ENCODE measurements at places on chromosomes 2 and 18. TPM values are rescaled to one million over a fixed set of nuclear protein-coding genes. Genes with fewer than 3 reads are reported as not detected.

Gene DYNAP
- polyA plus RNA-seq = not detected

Gene SULT1C2
- polyA plus RNA-seq = 4.9 TPM

Gene CXCR1
- not detected for polyA plus RNA-seq

Gene NEU4
- polyA plus RNA-seq = 0.65 TPM

Gene FTCDNL1
- 0.89 TPM for polyA plus RNA-seq

Gene PAX3
- polyA plus RNA-seq = not detected

Gene MLPH
- 52.0 TPM for polyA plus RNA-seq

DNA sequence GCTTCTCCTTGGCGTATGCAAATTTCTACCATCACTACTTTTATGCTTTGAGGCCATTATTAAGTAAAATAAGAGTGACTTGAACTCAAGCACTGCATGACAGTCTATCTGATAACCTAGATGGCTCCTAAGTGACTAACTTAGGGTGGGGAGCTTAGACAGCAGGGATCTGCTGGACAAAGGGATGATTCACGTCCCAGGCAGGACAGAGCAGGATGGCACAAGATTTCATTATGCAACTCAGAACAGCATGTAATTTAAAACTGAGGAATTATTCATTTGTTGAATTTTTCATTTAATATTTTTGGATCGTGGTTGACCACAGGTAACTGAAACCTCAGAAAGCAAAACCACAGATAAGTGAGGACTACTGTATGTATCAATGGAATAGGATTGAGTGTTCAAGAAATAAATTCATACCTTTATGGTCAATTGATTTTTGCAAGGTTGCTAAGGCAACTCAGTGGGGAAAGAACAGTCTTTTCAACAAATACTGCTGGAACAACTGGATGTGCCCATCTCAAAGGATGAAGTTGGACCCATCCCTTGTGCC, 115.3 kb downstream of the MBD2 start:
- DNase-seq = no peak
- H3K4me1 ChIP-seq = no peaks in the 10 kb centered on the region
- no peak overlapping the region for H3K27ac ChIP-seq
- H3K4me3 ChIP-seq = no peak overlapping the region
- H3K36me3 ChIP-seq = no peaks in the 10 kb centered on the region

- H3K27ac ChIP-seq = no peak overlapping the region
- DNase-seq = no peak
- no peak overlapping the region for H3K4me3 ChIP-seq
Observed at GRCh38 chr2:199718074-199718473, 132.9 kb downstream of the FTCDNL1 start.

DNA sequence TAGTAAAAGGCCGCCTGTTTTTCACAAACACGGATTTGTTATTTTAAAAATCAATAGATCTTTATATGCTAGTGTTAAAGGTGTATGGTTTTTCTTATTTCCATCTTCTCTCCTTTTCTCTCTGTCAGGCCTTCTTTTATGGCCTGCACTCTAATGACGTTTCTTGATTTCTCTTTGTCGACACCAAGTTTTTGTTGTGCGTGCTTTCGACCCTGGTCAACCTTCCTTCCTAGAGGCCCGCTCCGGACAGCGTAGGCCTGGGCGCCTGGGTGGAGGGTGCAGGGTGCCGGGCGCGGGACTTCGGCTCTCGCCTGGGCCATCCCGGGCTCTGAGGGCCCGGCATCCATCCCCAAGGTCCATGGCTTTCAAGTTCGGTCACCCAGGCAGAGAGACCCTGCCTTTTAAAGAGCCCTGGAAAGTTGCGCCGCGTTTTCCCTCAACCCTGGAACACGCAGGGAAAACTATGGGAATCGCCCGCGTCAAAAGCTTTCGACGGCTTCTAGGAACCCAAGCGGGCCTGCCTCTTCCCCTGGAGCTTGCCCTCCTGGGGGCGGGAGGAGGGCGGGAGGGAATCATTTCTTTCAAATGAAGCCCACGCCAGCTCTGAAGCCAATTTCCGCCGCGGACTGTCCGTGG, 4.1 kb upstream of the SATB2 start:
- H3K4me1 ChIP-seq = peaks cover 23% of the 10 kb centered on the region
- no peak overlapping the region for H3K27ac ChIP-seq
- H3K4me3 ChIP-seq = no peak overlapping the region
- peaks cover 80% of the 10 kb centered on the region for H3K27me3 ChIP-seq

- no peak for DNase-seq
- no peaks in the 10 kb centered on the region for H3K4me1 ChIP-seq
- H3K36me3 ChIP-seq = no peaks in the 10 kb centered on the region
- H3K27ac ChIP-seq = no peak overlapping the region
- no peak overlapping the region for H3K4me3 ChIP-seq
- peaks cover 3% of the 10 kb centered on the region for H3K27me3 ChIP-seq
Observed at GRCh38 chr2:12498704-12499103, 218.0 kb upstream of the TRIB2 start.

DNA sequence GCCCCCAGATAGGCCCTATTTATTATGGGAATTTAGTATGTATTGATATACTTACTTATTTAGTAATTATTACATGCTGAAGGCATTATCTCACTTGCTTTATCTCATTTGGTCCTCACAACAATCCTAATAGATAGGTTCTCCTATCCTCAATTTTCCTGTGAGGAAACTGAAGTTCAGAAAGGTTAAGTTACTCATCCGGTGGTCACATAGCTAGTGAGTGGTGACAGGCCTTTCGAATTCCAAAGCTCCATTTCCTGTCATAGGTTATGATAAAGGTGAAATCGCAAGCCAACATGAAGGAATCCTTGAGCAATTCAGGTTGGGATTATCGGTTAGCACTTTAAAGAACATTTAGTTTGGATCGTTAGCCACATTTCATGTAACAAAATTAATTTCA, 33.3 kb downstream of the NAB1 start:
- H3K4me3 ChIP-seq = no peak overlapping the region
- no peaks in the 10 kb centered on the region for H3K27me3 ChIP-seq
- H3K27ac ChIP-seq = no peak overlapping the region
- no peak for DNase-seq
- H3K4me1 ChIP-seq = no peaks in the 10 kb centered on the region

DNA sequence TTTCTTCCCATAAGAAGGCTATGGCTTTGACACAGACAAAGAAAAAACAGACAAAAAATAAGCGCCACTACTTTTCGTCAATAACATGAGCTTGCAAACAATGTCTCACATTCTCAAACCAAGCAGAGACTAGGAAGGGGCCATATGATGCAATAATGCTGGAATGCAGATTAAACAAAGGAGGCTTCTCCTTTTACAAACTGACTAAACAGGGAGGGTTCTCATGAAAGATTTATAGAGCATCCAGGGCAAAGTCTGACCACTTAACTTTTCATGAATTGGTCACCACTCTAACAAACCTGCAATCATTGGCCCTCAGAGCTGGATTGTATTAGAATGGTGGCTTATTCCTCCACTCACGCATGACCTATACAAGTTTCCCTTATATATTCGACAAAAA, 663.3 kb upstream of the CHAC2 start:
- H3K27ac ChIP-seq = no peak overlapping the region
- H3K4me1 ChIP-seq = no peaks in the 10 kb centered on the region
- DNase-seq = peak; percentile 5

DNA sequence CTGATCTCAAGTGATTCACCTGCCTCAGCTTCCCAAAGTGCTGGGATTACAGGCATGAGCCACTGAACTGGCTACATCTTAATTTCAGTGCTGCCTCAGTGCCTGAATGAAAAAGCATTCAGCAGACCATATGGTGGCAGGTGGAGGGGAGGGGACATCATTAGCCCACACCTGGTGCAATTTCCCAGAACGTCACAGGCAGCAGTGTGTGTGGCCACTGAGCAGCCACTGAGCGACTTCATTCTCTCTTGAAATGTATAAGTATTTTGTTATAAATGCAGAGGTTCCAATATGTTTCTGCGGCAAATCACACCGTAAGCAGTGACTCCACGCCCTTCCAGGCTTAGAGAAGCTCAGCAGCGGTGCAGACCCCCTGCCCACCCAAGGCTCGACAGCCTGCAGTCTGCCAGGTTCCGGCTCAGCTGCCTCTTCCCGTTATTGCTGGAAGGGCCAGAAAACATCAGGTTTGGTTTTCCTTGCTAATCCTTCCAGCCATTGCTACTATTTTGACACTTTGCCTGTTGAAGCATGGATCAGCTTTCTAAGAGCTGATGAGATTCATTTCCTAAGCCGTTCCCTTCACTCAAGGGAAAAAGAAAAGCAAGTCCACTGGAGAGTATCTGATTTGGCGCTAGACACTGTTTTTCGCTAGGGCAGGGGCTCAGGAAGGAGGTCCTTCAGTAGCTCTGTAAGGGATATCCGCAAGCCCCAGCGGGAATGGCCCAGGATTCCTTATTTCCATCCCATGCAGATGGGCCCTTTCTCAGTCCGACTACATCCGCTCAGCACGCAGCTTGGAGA, 250.7 kb downstream of the VAPA start:
- no peak for DNase-seq
- H3K27ac ChIP-seq = no peak overlapping the region
- no peaks in the 10 kb centered on the region for H3K27me3 ChIP-seq
- no peaks in the 10 kb centered on the region for H3K36me3 ChIP-seq
- no peak overlapping the region for H3K4me3 ChIP-seq

GRCh38 chr2:65040400-65041261, 15.6 kb upstream of the CEP68 start:
- peaks cover 2% of the 10 kb centered on the region for H3K36me3 ChIP-seq
- no peak overlapping the region for H3K27ac ChIP-seq
- no peaks in the 10 kb centered on the region for H3K4me1 ChIP-seq
- no peak overlapping the region for H3K4me3 ChIP-seq
- H3K27me3 ChIP-seq = no peaks in the 10 kb centered on the region
- DNase-seq = peak; percentile 85

GRCh38 chr18:14963246-14963645, 215.3 kb downstream of the ANKRD30B start:
- H3K4me1 ChIP-seq = no peaks in the 10 kb centered on the region
- DNase-seq = no peak
- H3K27ac ChIP-seq = no peak overlapping the region
- no peaks in the 10 kb centered on the region for H3K27me3 ChIP-seq

DNA sequence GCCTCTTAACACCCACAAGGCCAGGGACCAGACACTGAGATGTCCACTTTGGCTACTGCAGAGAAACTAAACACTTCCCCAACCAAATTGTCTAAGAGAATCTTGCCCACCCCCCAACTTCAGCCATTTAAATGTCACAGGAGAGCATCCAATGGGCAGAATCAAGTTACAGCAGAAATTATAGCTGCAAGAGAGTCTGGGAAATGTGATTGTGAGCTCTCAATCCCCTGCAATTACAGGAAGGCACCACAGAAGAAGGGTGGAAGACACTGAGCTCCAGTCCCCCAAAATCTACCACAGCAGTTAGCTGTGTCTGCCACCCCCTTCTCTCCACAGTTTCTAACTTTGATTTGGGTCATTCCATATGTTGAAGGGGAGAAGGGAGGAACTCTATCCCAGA, 103.5 kb upstream of the ATL2 start:
- H3K4me1 ChIP-seq = peaks cover 5% of the 10 kb centered on the region
- no peak overlapping the region for H3K27ac ChIP-seq
- DNase-seq = no peak
